ENCODE measurements at places on chromosomes 3 and 15.

GRCh38 chr15:50262533-50262932, 3.0 kb downstream of the HDC start:
- DNase-seq, result no peak

GRCh38 chr15:52679232-52680040, at the start of gene ATOSA:
Gene ATOSA (minus strand): TSS chr15:52679388. CDS start chr15:52678021, 1,367 bp downstream.
- DNase-seq, result peak; percentile 48

- no peak for DNase-seq
Measured at GRCh38 chr3:59609657-59610348, 560.0 kb upstream of the CFAP20DC start.

GRCh38 chr3:71194785-71195184, 388.7 kb downstream of the FOXP1 start:
- no peak for DNase-seq

DNA sequence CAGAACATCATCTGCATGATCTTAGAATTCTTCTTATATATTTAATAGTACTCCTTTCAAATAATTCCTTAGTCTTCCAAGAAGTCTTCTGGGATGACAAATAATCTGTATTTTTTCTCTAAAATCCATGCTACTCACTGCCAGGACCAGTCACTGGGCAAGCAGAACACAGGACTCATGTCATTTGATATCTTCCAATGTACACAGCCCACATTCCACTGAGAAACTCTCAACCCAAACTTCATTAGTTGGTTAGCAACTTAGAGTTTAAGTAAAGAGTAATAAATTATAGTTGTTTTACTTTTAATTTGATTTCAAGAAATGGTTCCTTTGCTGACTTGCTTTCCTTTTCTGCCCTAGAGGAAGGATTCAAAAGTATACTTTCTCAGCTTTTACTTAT, 317.0 kb downstream of the VGLL3 start:
- no peak for DNase-seq

- DNase-seq, result no peak
Measured at GRCh38 chr15:58458076-58458475, 26.3 kb downstream of the LIPC start.

- no peak for DNase-seq
Measured at GRCh38 chr3:73206030-73206429, 144.6 kb downstream of the EBLN2 start.

GRCh38 chr3:105065895-105066839, 300.5 kb upstream of the ALCAM start:
- no peak for DNase-seq

DNA sequence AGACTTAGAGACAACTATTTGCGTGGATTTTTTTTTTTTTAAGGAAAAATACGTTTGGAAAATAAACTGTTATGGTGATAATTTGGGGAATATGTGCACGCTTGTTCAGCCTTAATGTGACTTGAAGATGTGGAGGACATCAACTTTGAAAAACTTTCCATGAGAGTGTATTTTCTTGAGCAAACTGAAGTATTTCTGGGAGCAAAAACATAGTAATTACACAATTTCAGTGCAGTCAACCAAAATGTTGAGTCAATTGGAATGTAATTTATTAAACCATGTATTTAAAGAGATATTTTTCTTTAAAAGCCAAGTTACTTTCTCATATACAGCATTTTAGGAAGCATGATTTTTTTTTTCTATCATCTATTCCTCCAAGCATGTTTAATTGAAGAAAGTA, 80.3 kb upstream of the FLNB start:
- DNase-seq, result no peak

GRCh38 chr3:169640467-169641148, 22.9 kb downstream of the MECOM start:
- no peak for DNase-seq

GRCh38 chr15:43465100-43465499, 27.9 kb downstream of the TP53BP1 start:
- DNase-seq, result peak; percentile 77

GRCh38 chr15:25803541-25803940, 59.6 kb downstream of the ATP10A start:
- no peak for DNase-seq

DNA sequence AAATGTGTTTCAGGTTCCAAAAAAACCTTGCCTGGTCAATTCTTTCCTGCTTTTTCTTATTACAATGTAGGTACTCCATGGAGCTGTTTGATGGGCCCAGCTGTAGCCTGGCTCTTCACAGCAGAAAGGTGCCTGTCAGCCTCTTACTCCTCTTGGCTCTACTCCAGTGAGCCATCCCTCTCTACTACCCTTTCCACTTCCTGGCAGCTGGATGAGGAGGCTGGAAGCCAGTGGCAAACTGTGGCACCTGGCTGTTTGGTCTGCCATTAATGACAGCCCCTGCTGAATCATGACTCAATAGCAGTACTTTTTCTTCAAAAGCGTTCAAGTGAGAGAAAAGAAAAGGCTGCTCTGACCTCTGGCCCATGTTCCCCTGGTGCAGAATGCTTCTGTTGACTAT, 618.1 kb downstream of the PYDC2 start:
- no peak for DNase-seq

DNA sequence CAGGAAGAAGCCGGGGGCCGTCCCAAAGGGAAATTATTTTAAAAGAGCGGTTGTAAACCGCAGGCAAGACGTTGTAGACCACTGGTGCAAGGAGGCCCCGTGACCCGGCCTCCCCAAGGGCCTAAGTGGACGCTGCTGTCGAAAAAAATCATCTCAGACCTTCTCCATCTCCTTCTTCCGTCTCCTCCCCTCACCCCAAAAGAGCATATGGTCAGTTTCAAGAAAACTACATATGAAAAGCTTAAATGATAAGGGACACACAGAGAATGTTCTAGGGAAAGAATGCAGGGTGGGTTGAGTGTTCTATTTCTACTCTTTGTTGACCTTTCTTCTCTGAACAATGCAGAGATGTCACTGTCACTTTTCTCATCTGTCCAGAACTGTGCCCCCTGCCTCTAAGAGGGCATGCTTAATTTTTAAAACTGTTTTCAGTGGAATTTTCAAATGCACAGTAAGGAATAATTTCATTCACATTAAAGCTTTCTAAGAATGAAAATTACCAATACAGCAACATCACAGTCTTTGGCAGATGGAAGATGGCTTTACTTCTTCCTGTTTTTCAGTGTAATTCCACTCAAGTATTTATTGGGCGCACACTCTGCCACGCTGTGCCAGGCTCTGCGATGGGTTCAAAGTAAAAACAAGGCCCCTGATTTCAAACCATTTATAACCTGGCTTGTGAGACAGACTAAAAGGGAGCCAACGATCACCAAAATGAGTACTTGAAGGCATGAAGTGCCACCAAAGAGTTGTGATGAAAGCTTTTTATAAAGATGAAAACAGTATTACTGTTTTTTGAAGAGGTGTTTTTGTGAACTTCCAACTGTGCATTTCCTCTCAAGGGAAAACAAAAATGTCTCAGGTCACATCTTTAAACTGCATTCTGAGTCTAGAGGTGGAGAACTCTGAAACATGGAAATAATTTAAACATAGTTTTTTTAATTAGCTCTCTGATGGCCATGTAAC, 891 bp upstream of the TOP2B start:
- no peak for DNase-seq

- DNase-seq, result no peak
Measured at GRCh38 chr15:29612701-29613100, 209.6 kb downstream of the TJP1 start.

GRCh38 chr3:54424292-54424691, 301.9 kb downstream of the CACNA2D3 start:
- no peak for DNase-seq

DNA sequence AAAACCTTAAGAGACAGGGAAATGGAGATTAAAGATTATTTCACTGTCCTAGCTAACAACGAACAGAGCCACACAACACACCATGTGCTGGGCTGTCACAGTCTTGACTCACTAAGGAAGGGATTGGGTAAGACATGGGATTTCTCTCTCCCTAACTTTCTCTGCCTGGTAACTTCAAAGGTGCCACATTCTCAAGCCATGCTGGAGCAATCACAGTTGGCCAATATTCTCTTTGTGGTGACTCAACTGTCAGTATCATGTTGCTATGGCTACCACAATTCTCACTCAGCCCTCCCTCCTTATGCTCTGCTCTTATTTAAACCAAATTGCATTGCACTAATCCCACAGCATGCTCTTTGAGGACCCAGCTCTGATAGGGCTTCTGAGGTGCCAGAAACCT, 74.0 kb downstream of the OXNAD1 start:
- peak; percentile 97 for DNase-seq

- no peak for DNase-seq
Measured at GRCh38 chr3:63912768-63913588, 795 bp upstream of the SCAANT1 start.

DNA sequence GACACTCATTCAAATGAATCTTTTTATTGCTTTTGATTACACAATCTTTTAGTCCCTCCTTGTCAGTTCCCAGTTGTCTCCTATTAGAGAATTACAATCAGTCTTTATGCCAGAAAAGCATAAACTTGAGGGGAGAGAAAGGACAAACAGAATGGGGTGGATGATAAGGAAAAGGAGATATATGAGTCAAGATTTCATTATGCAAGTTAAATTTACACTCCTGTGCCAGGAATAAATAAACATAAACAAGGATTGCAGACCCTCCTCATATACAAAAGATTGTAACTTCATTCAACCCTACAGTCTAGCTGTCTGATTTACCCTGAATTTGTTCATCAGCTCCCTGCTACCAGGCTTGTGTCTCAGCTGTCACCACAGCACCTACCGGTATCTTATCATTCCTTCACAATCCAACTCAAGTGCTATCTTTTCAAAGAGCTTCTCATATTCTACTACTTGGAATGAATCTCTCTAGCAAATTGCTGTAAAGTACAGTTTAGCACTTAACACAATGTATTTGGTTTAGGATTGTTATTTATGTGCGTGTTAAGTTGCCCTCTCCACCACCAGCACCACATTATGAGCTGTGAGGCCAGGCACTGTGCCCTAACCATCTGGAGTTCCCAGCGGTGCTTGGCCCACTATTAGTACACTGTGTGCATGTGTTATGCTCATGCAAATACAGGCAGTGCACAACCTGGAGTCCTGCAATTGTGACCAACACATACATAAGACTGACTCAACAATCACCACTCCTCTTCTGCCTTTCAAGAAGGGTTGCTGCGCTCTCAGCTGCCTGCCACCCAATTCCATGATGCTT, 504.1 kb downstream of the TBL1XR1 start:
- no peak for DNase-seq

GRCh38 chr3:95277613-95278012, 1214.8 kb downstream of the NSUN3 start:
- DNase-seq, result no peak

DNA sequence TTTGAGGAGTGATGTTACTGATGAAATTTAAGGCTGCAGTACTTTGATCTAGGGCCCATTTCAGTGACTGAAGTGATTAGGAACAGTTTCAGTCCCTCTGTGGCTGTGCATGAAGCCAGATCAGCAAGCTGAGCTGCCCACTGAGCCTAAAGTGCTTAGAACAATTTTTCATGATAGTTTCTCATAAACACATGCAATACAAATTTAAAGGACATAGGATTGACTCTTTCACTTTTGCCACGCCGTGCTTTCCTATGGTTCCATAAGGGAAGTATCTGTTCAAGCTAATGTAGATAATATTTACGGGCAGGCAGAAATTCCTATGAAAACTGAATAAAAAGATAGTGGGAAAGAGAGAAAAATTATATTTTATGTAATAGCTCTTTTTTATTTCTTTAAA, 10.6 kb downstream of the ANKUB1 start:
- DNase-seq, result no peak

Measured in AG09309 (cell line).